Adrenal gland (tissue), 19 donors: ENCODE measurements at places on chromosomes 7 and 10. TPM values are rescaled to one million over a fixed set of nuclear protein-coding genes. Genes with fewer than 3 reads are reported as not detected.
A peak's percentile ranks its signal among the peaks of the same experiment; 100 is the strongest.

The ANXA11 gene
- total RNA-seq = 48.6 TPM

DNA sequence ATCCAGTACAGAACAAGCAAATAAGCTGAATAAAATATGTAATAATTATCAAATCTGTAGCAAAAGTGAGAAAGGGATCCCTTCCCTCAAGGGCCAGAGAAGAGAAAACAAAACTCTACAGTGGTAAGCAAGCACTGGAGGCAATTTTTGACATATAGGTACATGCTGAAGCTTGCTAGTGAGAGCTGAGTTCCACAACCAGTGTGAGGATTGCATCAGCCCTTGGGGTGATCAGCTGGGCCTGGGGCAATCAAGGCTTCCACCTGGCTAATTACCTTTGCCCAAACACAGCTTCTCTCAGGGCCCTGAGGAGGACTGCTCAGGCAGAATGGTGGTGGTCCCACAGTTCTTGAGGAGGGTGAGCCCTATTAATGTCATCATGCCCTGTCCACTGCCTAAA lies 134.4 kb upstream of the DLX6 start:
- DNase-seq = no peak

The ANK3 gene
- 21.2 TPM for total RNA-seq

DNA sequence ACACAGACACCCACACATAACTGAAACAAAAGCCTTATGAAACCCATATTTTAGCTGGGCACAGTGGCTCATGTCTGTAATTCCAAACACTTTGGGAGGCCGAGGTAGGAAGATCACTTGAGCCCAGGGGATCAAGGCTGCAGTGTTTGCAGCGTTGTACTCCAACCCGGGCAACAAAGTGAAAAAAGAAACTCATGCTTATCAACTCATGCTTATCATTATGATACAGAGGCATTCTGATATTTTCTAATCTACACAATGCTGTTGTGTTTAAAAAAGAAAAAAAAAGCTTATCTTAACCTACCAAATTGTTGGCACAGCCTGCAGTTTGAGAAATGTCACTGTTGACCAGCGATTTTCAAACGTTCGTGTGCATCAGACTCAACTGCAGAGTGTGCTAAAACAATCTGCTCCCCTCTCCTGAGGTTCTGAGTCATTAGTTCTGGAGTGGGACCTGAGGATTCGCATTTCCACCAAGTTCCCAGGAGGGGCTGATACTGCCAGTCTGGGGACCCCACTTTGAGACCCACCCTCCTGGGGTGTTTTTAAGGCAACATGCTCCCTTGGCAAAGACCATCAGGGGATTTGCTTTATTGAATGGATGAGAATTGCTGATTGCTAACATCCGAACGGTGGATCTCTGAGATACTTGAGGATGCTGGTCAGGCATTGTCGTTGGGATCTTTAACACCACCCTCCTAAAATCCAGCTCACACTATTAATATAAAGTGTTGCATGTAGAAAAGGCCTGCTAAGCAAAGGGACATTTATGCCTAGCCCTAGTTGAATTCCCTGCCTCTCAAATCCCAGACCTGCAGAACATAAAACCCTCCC lies 16.2 kb downstream of the CHST3 start:
- DNase-seq = peak; percentile 63

GRCh38 chr10:128072941-128073645 lies 53.1 kb downstream of the MKI67 start:
- DNase-seq = no peak

DNA sequence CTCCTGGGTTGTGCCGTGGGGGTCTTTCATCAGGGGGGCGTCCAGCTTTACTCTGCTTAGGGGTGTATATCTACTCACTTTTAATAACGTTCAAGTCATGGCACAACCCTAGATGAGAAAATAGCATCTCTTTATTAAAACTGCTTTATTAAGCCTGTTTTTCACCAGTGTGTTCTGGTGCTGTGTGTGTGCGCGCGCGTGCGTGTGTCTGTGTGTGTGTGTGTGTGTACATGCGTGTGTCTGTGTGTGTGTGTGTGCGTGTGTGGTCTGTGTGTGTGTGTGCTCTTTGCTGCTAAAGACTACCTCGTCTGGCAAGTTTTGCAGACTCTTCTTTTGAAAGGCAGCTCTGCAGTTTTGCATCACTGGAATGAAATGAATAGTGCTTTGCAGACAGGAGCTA lies 390.9 kb upstream of the MKI67 start:
- no peak for DNase-seq

DNA sequence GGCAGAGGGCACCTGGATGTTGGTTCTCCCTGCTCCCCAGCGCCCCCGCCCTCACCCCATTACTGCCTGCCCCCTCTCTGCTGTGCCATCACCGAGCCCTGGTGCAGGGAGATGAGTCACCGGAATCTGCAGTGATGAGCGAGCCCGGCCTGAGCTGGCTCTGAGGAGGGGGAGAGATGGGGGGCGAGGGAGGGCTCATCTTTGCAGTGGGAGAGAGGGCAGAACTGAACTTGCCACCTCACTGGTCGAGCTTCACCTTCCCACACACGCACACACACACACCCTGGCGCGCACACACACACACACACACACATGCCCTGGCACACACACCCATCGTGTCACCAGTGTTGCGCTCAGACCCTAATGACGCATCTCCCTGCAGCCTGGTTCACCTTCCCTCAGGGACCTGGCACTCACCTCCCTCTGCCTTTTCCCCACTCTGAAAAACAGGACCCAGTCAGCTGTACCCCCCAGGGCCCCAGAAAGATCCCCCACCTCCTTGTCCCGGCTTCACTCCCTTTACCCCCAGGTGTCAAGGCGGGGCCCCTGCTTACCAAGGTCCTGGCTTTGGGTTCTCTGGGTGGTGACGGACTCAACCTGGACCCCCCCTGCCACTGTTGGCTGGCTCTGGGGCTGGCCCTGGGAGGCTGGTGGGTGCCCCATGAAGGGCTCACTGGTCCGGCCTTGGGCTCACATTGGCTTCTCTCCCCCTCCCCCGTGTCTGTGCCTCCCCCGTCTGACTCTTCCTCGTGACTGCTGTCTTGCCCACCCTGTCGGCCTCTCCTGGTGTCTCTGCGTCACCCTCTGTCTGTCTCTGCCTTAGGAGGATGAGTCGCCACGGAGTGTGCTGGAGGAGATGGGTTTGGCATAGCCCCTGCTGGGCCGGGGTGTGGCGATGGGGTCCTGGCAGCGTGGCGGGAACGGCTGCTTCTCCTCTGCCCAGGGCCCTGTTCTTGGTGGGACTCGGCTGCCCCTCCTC lies 5.4 kb downstream of the VGF start:
- DNase-seq = no peak

- DNase-seq = no peak
Observed at GRCh38 chr7:106679153-106679931, 18.4 kb upstream of the CCDC71L start.

- no peak for DNase-seq
Observed at GRCh38 chr7:122199171-122199570, 55.1 kb upstream of the AASS start.

The ENO4 gene
- 0.83 TPM for total RNA-seq

GRCh38 chr7:143129477-143129876 lies 2.4 kb upstream of the PIP start:
- no peak for DNase-seq

- DNase-seq = no peak
Observed at GRCh38 chr7:50505553-50506210, 55.5 kb upstream of the FIGNL1 start.

The PTF1A gene
- not detected for total RNA-seq

The FAM180A gene
- total RNA-seq = 2.7 TPM

DNA sequence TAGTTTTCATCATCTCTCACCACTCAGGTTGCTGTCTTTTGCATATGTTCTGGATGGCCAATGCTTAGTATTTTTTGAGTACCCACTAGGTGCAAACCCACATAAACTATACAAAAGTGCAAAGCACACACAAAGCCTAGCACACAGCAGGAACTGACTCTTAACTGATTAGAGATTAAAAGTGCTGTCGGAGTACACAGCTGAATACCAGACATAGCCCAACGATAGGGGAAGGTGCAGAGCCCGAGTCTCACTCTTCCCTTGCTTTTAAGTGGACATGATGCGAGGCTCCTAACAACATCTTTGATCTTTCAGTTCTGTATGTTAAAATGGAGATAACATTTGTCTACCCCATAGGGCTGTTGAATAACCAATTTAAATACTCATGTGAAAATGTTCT lies 90.8 kb downstream of the DPY19L1 start:
- DNase-seq = no peak

GRCh38 chr7:111953611-111954010 lies 252.6 kb downstream of the DOCK4 start:
- no peak for DNase-seq

- DNase-seq = no peak
Observed at GRCh38 chr10:79299397-79300241, 47.6 kb upstream of the PPIF start.

- no peak for DNase-seq
Observed at GRCh38 chr7:116353647-116354046, 143.3 kb downstream of the TES start.

DNA sequence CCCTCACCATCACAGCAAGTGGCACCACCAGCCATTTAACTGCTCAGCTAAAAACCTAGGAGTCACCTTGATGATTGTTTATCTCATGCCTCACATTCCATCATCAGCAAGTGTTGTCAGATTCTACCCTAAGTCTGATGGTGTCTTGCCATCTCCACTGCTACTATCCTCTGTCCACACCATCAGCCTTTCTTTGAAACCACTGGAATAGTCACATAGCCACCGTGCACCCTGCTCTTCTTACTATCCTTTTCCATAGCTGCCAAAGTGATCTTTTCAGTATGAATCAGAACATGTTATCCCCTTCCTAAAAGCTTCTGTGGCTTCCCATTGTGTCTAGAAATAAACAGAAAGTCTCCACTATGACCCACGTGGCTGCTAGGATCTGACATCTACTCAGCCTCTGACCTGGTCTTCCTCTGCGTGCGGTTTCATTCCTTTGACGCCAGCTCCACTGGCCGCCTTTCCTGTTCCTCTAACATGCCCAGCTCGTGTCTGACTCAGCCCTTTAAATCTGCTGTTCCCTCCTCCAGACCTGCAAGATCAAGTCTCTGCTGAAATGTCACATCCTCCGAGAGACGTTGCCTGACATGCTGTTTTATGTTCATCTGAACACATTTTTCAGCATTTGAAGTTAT lies 16.5 kb upstream of the CHN2 start:
- DNase-seq = peak; percentile 69

GRCh38 chr7:1742555-1743303 lies 72.7 kb downstream of the ELFN1 start:
- DNase-seq = peak; percentile 56

GRCh38 chr10:103590744-103591291 lies 97.3 kb downstream of the NEURL1 start:
- no peak for DNase-seq

- DNase-seq = no peak
Observed at GRCh38 chr7:119254742-119255141, 1018.2 kb upstream of the KCND2 start.

- no peak for DNase-seq
Observed at GRCh38 chr7:16368885-16369284, 52.5 kb downstream of the CRPPA start.

The LRMDA gene
- 30.7 TPM for total RNA-seq

The HK1 gene
- 52.4 TPM for total RNA-seq

DNA sequence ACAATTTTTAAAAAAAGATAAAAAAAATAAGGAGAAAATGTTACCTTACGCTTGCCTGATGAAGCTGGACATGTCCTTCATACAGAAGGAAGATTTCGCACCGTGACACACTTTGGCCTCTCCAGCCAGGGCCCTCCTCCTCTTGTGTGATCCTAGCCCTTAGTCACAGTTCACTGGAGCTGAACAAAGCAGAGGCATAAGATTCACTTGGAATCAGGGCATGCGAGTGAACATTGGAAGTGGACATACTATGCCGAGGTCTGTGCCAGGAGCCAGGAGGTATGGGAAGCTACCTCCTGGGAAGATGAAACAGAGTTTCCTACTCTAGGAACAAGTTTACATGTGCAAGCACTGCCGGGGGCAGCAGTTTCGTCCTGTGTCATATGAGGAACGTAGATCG lies 91.5 kb downstream of the XPNPEP1 start:
- no peak for DNase-seq

- no peak for DNase-seq
Observed at GRCh38 chr10:4081685-4082111, 296.7 kb upstream of the KLF6 start.

GRCh38 chr10:71214641-71215559 lies 2.5 kb downstream of the UNC5B start:
- peak; percentile 53 for DNase-seq

- DNase-seq = no peak
Observed at GRCh38 chr10:132465193-132465888, 68.3 kb downstream of the PWWP2B start.

The ARL5B gene
- 24.2 TPM for total RNA-seq

DNA sequence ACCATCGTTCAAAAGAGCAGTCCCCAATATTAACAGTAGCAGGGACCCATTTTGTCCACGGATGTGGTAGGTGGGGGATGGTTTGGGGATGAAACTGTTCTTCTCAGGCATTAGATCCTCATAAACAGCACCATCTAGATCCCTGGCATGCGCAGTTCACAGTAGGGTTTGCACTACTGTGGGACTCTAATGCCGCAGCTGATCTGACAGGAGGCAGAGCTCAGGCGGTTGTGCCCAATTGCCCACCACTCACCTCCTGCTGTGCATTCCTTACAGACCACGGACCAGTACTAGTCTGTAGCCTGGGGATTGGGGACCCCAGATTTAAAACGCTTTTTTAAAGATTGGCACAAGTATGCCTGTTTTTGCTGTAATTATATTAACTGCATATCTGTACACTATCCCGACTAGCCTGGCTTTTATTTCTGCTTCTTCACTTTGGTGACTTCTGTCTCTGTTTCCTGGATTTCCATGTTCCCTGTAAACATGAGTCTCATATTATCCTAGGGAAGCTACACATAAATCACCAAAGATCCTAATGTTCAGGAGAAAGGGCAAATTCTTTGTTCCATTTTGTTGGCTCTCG lies 163.3 kb upstream of the AKR1E2 start:
- DNase-seq = no peak

- DNase-seq = no peak
Observed at GRCh38 chr10:58642283-58642682, 129.6 kb downstream of the BICC1 start.

DNA sequence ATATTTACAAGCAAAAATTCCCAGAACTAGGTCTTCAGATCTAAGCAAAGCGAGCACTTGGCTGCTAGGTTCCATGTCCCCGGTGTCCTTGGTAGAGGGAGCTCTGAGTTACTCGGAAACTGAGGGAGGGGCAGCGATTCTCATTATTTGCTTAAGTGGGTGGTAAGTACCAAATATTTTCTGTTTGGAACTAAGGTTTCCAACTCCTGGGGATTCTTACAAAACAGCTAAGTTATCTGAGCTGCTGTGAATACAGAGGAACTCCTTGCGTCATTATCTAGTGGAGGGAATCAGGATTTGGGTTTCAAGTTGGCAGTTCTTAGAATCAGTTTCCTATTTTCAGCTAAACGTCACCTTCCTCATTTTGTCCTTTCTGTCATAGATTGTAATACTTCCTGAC lies 76.8 kb upstream of the IKZF1 start:
- DNase-seq = no peak
